Heart left ventricle (tissue), 16 donors: ENCODE measurements at places on chromosomes 16 and 17.
A peak's percentile ranks its signal among the peaks of the same experiment; 100 is the strongest.

DNA sequence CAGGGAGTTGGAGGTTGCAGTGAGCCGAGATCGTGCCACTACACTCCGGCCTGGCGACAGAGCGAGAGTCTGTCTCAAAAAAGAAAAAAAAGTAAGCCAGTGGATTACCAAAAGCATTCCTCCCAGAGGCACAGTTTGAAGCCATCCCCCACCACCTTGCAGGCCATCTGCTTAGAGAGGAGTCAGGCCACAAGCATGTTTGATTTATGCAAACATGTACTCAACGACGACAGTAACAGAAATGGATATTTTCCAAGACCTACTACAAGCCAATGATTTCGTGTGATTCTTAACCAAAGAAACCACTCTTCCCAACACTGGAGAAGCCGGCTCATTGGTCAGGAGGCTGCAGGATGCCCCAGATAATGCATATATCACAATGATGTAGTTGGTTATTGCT is 34.8 kb downstream of the MYH13 start:
- H3K27me3 ChIP-seq: no peaks in the 10 kb centered on the region
- no peaks in the 10 kb centered on the region for H3K36me3 ChIP-seq
- H3K27ac ChIP-seq: no peak overlapping the region
- no peak overlapping the region for H3K4me3 ChIP-seq
- DNase-seq: no peak

- H3K27me3 ChIP-seq: no peaks in the 10 kb centered on the region
- DNase-seq: peak; percentile 88
- H3K4me3 ChIP-seq: peak within 1 kb of the TSS; percentile 98
- peaks cover 38% of the 10 kb centered on the region for H3K4me1 ChIP-seq
Observed at GRCh38 chr16:74998481-74999218, at the start of gene ZNRF1. TSS of gene ZNRF1 (plus strand) at chr16:74999024. CDS start at chr16:74999672, 648 bp downstream.

GRCh38 chr16:75097941-75098901 is 18.4 kb downstream of the LDHD start:
- no peaks in the 10 kb centered on the region for H3K27me3 ChIP-seq
- DNase-seq: no peak
- H3K4me3 ChIP-seq: no peak overlapping the region
- H3K27ac ChIP-seq: peak overlapping the region; percentile 78
- H3K4me1 ChIP-seq: peaks cover 34% of the 10 kb centered on the region

DNA sequence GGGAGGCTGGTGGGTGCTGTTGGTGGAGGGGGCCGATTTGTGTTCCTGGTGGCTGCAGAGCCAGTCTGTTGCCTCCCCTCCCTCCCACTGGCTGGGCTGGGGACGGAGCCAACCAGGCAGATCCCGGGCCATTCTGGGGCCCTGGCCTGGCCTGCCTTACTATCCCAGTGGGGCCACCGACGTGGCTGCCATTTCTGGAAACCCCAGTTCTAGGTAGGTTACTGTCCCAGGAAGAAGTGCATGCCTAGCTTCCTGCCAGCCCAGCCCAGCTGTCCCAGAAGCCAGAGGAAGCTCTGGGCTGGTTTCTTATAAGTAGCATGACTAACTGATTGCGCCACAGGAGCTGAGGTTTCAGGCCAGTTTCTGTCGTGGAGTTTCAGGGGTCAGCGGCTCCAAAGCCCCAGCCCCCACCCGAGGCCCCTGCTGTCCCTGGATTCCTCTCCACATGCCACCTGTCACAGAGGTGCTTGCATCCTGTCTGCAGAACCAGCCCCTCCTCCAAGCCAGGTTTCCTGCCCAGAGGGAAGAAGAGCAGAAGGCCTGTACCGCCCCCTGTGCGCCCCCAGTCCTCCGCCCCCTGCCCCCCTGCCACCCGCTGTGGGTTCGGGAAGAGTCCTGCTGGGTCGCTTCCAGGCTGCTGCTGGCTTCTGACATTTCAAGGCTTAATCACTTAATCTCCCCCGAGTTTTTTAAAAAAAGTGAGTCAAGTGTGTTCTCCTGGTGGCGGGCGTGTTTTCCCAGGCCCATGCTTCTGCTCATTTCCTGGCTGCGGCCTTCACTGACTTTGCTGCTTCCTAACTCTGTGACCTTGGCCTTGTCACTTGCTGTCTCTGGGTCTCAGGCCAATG is 13.2 kb downstream of the IL4R start:
- peaks cover 92% of the 10 kb centered on the region for H3K4me1 ChIP-seq
- H3K27me3 ChIP-seq: no peaks in the 10 kb centered on the region
- no peaks in the 10 kb centered on the region for H3K36me3 ChIP-seq
- H3K4me3 ChIP-seq: no peak overlapping the region

GRCh38 chr16:71927383-71927782 is 32.1 kb downstream of the IST1 start:
- H3K4me1 ChIP-seq: peaks cover 59% of the 10 kb centered on the region
- peak; percentile 85 for DNase-seq
- peak overlapping the region; percentile 63 for H3K27ac ChIP-seq
- no peak overlapping the region for H3K4me3 ChIP-seq
- no peaks in the 10 kb centered on the region for H3K27me3 ChIP-seq

GRCh38 chr17:56389356-56389755 is 204.1 kb upstream of the NOG start:
- H3K27ac ChIP-seq: no peak overlapping the region
- H3K36me3 ChIP-seq: no peaks in the 10 kb centered on the region
- no peaks in the 10 kb centered on the region for H3K4me1 ChIP-seq
- H3K27me3 ChIP-seq: no peaks in the 10 kb centered on the region
- no peak overlapping the region for H3K4me3 ChIP-seq

DNA sequence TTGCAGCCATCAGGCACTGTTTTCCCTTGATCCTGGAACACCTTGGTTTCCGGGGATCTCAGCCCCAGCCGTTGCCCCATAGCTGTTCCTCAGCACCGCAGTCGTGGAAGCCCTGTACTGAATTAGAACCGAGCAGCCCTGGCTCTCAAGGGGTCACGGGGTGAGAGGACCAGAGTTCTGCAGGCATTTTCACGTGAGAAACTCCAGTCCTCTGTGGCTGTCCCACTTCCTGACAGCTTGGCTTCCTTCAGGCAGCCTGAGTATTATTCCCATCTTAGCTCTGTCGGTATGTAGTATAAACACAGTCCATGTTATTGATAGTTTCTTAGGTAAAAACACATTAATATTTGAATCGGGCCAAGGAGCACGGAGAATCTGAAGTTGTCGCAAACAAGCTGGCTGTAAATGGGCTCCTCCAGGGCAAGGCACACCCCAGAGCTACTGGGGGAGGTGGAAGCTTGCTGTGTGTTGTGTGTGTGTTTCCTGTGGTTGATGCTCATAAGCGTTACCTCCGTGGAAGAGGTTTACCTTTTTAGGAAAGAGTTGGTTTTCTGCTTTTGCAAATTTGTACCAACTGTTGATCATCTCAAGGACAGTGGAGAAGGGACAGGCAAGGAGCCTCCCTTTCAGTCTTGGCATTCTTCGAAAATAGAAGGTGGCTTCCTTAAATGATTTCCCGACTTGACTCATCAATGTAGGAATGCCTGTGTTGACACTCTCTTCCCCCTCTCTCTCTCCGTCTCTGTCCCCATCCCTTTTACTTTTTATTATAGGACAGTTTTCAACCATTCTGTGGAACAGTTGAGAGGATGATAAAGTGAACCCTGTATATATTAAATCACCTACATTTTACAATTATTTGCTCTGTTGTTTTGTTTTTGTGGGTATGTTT is 208.9 kb upstream of the CHMP6 start:
- no peaks in the 10 kb centered on the region for H3K36me3 ChIP-seq
- no peaks in the 10 kb centered on the region for H3K27me3 ChIP-seq
- no peak overlapping the region for H3K27ac ChIP-seq

DNA sequence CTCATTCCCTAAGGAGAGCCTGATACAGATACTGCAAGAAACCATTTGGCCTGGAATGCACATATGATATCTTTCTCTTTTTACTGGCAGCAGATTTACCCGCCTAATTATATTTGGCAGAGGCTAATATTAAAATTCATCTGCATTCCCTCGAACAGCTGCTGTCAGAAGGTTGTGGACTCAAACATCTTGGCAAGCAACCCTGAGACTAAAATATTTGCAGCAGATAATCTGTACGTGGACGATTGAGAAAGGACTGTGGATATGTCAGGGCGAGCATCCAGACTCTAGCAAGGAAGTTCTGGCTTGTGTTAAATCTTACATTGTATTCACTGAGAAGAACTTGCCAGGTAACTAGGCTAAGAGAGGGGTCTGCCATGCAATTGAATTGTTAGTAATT is 65.2 kb downstream of the SNX20 start:
- no peaks in the 10 kb centered on the region for H3K27me3 ChIP-seq
- H3K4me1 ChIP-seq: peaks cover 50% of the 10 kb centered on the region
- H3K36me3 ChIP-seq: no peaks in the 10 kb centered on the region
- no peak for DNase-seq

DNA sequence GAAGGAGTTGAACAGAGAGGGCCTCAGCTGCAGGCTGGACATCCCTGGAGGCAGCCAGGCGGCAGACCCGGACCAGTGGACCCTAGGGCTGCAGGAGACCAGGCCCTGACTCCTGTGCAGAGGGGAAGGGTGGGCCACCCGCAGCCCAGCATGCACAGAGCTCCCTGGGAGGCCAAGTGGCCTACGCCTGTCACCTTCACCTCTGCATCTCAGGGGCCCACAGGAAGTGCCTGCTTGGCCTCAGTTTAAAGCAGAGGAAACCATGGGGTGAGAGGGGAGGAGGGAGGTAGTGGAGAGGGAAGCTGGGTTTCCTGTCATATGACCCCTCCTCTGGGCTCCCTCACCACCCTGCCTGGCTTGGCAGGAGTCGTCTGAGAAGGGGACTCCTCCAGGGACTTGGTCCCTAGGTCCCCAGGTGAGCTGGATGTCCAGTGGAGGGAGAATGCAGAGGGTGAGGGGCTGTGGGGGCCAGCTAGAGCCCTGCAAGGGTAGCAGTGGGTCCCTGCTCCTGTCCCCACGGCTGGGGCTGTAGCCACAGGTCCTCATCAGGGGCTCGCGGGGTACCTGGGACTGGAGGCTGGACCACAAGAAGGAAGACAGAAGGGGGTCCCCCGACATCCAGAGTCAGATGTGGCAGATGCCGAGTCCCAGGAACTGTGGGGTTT is at the start of gene TMC8:
TSS of gene TMC8 (plus strand) at position 335 of the 665 bp plus-strand sequence. CDS start 818 bp downstream, outside the sequence.
- H3K36me3 ChIP-seq: peaks cover 33% of the 10 kb centered on the region
- H3K4me1 ChIP-seq: peaks cover 66% of the 10 kb centered on the region
- H3K27me3 ChIP-seq: no peaks in the 10 kb centered on the region
- no peak for DNase-seq
- H3K4me3 ChIP-seq: peak within 1 kb of the TSS; percentile 46

DNA sequence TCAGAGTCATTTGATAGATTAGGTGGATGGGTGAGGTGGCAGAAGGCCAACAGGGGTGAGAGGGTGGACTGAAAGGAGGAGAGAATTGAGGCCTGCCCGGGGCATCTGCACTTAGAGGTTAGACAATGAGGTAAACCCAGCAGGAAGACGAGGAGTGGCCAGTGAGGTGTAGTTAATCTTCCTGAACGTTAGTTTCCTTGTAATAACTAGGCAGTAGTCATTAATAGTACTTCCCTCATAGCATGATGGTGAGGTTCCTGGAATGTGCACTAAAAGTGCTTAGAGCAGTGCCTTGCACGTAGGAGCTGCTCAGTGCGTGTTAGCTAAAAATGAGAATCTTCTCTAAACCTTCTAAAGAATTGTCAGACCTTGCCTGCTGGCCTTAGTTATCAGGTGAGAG is 13.5 kb upstream of the KSR1 start:
- H3K27me3 ChIP-seq: no peaks in the 10 kb centered on the region
- H3K4me3 ChIP-seq: no peak overlapping the region
- peaks cover 3% of the 10 kb centered on the region for H3K4me1 ChIP-seq
- DNase-seq: no peak
- H3K27ac ChIP-seq: no peak overlapping the region

- no peak overlapping the region for H3K27ac ChIP-seq
- no peaks in the 10 kb centered on the region for H3K27me3 ChIP-seq
- H3K36me3 ChIP-seq: no peaks in the 10 kb centered on the region
- H3K4me1 ChIP-seq: no peaks in the 10 kb centered on the region
Observed at GRCh38 chr17:72714357-72714966, 378.0 kb downstream of the SLC39A11 start.

DNA sequence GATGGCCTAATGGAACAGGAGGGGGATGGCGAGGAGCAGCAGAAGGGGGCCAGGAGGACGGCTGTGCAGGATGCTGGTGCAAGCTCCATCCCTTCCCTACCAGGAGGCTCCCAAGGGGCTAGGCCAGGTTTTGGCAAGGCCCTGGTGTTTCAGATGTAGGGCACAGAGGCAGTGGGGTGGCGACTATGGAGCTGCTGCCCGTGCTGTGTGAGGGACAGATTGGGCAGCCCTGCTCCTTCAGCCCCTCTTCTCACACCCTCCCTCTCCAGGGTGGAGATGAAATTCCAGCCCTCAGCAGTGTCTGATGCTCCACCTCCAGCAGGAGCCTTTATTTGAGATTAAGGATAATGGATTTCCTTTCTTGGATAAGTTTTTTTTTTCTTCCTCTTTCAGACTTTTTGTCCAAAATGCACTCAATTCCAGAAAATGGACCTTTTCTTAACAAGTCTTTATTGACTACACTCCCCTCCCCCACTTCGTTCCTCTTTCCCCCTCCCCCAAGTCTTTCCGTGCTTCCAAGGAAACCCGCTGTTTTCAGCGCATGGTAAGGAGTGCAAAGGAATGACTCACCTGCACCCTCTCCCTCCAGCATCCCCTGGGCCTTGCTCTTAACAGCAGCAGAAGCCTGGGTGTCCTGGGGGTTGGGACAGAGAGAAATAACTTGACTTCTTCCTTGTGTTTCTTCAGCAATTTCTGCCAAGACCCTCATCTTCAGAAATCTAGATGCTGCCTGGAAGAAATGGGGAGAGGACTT is 95.2 kb downstream of the CCDC182 start:
- DNase-seq: no peak
- H3K27ac ChIP-seq: no peak overlapping the region
- no peak overlapping the region for H3K4me3 ChIP-seq
- H3K27me3 ChIP-seq: no peaks in the 10 kb centered on the region
- H3K36me3 ChIP-seq: no peaks in the 10 kb centered on the region

GRCh38 chr17:74770498-74771318 is 5.4 kb downstream of the NAT9 start:
- H3K27ac ChIP-seq: no peak overlapping the region
- peak; percentile 66 for DNase-seq
- no peaks in the 10 kb centered on the region for H3K27me3 ChIP-seq
- H3K36me3 ChIP-seq: peaks cover 74% of the 10 kb centered on the region
- H3K4me1 ChIP-seq: peaks cover 10% of the 10 kb centered on the region
- no peak overlapping the region for H3K4me3 ChIP-seq

DNA sequence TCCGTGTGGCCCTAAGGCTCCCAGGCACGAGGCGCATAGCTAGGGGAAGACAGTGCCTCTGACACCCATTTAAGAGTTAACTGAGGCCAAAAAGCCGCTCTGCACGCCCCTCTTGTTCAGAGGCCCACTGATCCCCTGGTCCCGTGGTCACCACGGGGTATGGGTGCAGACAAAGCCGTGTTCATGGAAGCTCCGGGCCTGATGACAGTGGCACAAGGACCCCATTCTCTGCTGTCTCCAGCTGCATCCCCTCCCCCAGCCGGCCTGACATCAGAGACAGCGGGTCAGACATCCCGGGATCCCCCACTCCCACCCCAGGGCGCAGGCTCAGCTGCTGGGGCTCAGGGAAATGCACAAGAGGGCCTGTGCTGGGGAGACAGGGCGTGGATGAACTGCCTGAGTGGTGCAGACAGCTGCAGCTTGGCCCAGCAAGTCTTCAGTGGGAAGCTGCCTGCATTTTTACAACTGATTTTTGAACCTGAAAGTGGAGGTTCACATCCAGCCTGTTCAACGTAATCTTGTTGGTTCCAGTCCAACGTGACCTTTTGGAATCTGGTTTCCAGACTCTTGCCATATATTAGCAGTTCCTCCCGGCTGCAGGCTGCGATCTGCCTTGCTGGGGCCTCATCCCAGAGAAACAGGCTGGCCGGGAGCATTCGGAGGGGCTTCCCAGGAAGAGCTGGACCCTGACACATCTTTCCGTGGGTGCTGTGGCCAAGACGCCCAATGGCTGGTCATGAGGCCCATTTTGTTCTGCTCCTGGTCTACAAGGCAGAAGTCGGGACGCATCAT is 9.7 kb upstream of the BAHCC1 start:
- H3K4me1 ChIP-seq: peaks cover 28% of the 10 kb centered on the region
- H3K27ac ChIP-seq: no peak overlapping the region
- H3K27me3 ChIP-seq: no peaks in the 10 kb centered on the region
- DNase-seq: peak; percentile 28
